Keratinocyte (primary cell): ENCODE measurements at places on chromosomes 1 and 21. TPM values are rescaled to one million over a fixed set of nuclear protein-coding genes. Genes with fewer than 3 reads are reported as not detected.

DNA sequence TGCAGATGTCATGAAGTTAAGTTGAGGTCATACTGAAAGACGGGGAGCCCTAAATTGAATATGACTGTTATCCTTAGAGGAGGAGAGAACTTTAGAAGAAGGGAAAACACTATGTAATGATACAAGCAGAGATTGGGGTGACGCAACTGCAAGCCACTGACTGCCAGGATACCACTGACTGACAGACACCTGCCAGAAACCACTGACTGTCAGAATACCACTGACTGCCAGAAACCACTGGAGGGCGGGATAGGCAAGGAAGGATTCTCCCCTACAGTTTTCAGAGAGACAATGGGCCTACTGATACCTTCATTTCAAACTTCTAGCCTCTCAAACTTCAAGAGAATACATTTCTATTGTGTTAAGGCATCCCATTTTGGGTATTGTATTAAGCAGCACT is 388.7 kb downstream of the USH2A start:
- no peak for DNase-seq

DNA sequence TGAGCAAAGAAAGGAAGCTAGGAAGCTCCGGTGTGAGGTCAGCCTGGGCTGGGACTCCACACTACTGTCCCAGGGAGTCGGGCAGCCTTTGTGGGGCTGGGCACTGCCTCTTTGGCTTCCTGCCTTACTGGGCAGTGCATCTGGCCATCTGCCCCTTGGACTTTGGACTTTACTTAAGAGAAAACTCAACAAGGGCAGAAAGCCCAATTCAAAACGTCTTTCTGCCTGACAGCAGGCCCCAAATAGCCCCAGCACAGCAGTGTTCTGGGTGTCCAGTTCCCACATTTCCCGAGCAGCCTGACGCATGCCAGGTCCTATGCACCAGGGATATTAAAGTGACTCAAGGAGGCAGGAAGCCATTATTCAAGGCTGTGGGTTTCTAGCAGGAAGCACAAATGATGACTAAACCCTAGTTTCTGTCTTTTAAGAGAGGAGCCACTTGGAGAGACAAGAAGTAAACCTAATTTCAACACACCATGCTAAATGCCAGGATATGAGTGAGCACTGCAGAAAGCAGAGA is 37.9 kb upstream of the EDEM3 start:
- peak; percentile 63 for DNase-seq

GRCh38 chr1:9592510-9593075 is 3.9 kb downstream of the TMEM201 start:
- DNase-seq, result no peak

GRCh38 chr1:147273409-147274336 is 31.2 kb downstream of the CHD1L start:
- peak; percentile 25 for DNase-seq

The HSPA13 gene
- 9.1 to 16.1 TPM (median 9.6 TPM) in 3 replicates for polyA plus RNA-seq

The SPRR2F gene
- not detected in 3 replicates for polyA plus RNA-seq
